ENCODE measurements at places on chromosomes 3 and 15.

DNA sequence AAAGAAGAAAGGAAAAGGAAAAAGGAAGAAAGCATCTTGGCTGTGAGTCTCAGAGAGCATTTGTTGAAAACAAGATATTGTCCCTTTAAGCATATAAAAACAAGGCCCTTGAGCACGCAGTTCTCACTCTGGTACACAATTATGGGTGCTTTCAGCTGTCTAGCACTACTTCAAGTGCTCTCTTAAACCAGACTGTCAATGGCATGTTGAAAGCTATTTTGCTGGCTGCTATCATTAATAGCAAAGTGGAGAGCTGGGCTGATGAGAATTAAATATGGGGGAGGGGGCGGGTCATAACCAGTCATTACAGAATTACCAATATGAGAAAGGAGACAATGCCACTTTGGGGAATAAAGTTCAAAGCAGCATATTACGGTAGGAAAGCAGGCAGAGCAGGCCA, 9.3 kb downstream of the TLE3 start:
- DNase-seq = no peak

GRCh38 chr3:39724233-39724846, 85.1 kb upstream of the MYRIP start:
- DNase-seq = no peak

- no peak for DNase-seq
These were observed 12.6 kb upstream of the VIPR1 start for GRCh38 chr3:42489937-42490227.

- DNase-seq = no peak
These were observed 3.6 kb upstream of the AGTR1 start for GRCh38 chr3:148694116-148694515.

DNA sequence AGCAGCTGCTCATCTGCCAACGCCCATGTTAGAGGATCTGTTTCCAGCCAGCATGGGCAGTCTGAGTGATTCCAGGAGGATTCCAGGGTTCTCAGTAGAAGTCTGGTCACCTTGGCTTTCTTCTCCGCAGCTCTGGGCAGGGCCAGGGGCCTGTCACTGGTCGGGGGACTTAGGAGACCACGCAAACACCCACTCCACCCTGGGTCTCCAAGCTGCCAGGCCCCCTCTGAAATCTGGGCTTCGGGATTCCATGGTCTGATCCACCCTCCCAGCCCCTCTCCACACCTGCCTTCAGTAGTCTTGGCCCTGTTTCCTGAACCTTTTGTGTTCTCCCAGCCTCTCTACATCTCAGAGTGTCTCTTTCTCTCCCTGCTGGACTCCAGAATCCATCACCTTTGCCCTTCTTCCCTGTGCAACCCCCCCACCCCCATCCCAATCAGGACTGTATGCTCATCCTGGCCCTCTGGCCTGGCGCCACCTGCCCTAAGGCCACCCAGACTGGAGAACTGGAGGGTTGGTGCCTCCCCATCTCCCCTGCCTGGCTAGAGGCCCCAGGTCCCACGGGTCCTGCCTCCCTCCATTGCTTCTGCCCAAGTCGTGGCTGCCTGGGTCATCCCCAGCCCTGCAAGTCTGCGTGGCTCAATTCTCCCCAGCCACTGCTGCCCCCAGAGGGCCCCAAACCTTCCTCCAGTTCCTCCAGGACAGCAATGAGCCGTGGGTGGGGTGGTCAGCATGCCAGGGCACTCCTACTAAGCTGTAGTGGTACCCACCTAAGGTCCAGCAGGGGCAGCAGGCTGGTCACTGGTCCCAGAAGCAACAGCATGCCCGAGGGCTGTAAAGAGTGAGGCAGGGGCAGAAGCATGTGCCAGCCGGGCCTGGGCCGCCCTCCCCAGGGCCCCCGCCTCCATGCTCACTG, 102.8 kb downstream of the TBC1D2B start:
- no peak for DNase-seq

DNA sequence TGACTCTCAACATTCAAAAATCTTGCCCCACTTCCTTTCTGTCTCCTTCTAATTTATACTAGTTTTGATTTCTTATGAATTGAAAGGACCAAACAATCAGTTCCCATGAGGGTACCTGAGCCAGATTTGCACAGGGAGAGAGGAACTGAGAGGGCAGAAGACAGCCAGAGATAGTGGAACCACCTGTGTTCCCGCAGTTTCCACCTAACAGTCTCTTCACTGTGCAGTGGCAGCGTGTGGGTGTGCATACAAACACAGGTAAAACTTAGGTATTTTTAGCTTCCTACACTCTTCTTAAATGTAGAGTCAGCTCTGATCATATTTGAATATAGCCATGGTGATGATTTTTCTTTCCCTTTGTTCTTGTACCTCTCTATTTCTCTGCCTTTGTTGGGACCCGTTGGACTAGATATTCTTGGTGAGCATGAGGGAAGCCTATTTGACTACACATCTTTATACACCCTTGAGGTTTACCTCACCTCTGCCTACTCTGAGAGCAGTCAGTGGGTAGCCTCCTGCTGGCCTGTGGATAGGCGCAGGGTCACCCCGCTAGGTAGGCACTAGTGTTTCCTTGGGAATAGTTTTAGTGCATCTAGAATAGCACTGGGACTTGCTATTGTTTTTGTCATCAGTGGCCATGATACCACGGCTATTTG, 58.8 kb downstream of the MAP3K13 start:
- DNase-seq = peak; percentile 30

GRCh38 chr3:112779558-112780480, 66.8 kb downstream of the CD200R1L start:
- DNase-seq = no peak

DNA sequence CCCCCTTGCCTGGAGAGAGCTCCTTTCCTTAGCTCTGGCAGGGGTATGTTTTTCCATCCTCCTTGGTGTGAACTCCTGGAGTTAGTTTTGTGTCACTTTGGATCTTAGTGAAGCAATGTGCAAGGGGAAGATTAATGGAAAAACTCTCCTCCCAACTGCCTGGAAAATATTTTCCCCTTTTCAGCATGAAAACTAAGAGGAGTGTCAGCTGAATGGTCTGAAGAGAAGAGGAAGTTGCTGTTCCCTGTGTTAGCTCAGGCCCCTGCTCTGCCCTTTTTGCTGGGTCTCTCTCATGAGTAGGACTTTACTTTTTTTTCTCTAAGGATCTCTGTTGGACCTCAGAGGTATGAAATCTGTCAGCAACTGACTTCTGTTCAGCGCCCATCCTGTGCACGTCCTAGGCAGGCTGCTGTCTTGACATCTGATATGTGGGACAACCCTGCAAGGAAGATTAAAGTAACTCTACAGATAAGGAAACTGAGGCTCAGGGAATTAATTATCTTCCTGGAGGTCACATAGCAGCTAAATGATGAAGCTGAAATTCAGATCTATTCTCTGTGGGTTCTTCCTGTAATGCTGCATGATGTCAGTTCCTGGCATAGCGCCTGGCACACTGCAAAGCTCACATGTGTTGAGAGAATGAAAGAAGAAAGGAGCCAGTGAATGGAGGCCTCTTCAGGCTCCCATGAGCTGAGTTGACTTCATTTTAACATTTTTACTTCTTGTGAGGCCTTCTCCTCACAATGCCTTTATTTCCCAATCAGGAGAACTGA, 109.7 kb upstream of the GALNT15 start:
- DNase-seq = no peak

GRCh38 chr3:144039661-144040060, 68.0 kb downstream of the DIPK2A start:
- DNase-seq = no peak

GRCh38 chr3:96813820-96814650, at the start of gene EPHA6:
Gene EPHA6 (plus strand): TSS chr3:96814594.
- DNase-seq = peak; percentile 35

DNA sequence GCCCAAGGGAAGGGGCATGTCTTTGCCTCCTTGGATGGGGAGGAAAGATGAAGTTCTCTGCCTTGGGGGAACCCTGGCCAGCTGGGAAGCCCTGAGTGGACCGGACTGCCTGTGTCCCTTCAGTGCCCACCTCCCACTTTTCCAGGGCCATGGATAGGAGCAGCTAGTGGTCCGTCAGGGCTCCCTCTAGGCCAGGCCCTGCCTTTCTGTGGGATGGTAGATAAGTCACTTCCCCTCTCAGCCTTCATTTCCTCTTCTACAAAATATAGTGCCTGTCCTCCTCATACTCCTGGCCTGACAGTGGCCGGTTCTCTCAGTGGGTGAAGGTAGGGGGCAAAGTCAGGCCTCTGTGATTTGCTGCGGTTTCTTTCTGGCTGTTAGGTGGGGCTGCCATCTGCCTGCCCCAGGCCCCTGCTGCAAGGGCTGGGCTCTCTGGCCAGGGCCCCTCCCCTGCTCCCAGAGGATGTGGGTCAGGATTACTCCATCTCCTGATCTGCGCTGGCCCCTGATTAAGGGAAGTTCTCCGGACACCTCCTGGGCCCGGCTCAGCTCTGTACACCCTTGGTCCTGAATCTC, 1.4 kb downstream of the PLEKHO2 start:
- DNase-seq = no peak

- DNase-seq = no peak
These were observed 8.9 kb downstream of the OR5AC2 start for GRCh38 chr3:98095882-98096281.

DNA sequence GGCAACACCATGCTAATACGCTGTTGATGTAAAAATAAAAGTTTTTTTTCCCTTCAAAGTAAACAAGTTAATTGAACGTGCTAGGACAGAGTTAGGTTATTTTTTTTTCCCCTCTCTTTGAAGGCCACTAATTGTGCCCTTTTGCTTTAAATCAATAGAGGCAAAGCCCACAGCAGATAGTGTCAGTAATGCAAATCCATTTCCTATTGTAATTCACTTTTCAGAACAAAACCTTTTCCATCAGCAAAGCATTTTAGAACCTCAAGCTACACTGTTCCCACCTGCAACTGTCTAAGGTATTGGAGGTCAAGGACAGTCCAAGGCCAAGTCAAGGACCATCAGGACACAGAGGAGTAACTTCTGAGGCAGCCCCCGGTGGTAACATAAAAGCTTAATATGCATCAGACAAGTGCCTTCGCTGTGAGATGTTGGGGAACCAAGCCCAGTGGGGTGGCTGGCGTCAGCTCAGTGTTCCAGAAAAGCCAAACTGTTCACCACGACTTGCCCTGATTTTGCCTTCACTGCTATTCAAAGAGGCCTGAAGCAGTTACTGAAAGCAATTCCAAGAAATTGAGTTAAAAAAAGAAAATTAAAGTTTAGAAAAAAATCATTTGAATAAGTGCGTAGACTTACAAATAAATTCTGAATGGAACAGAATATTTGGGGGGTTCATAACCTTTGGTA, 65.8 kb upstream of the ICE2 start:
- no peak for DNase-seq

DNA sequence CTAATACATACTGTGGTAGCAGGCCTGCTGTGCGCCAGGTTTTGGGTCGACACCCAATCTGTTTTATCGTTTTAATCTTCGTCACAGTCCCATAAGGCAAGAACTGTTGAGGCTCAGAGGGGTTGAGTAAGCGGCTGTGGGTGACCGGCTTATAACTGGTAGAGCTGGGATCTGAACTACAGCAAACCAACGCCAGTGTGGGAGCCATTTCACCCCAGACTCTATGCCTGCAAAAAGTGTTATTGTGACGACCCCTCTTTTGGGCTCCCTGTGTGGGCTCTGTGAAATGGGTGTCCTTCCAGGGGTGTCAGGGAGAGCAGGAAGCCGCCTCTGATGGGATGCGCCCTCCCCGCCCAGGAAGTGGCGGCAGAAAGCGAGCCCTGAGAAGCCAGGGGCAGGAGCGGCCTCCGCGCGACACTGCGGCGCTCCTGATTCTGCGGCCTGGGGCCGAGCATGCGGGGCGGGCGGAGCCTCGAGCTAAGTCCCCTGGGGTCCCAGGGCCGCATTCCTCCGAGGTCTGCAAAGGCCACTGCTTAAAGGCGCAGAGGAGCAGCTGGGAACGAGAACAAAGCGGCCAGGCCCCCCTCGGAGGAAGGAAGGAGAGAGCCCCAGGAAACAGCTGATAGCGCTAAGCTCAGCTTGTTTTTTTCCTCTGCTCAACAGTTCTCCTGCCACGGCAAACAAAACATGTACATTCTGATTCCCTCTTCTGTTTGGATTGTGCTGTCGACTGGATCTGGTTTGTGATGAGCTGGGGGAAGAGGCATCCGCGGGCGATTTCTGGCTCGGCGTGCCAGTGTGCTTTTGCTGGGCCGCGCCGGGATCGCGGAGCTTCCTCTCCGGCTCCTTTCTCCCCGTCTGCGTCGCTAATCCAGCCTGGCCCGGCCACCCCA, 33.9 kb downstream of the GRK7 start:
- DNase-seq = peak; percentile 60

DNA sequence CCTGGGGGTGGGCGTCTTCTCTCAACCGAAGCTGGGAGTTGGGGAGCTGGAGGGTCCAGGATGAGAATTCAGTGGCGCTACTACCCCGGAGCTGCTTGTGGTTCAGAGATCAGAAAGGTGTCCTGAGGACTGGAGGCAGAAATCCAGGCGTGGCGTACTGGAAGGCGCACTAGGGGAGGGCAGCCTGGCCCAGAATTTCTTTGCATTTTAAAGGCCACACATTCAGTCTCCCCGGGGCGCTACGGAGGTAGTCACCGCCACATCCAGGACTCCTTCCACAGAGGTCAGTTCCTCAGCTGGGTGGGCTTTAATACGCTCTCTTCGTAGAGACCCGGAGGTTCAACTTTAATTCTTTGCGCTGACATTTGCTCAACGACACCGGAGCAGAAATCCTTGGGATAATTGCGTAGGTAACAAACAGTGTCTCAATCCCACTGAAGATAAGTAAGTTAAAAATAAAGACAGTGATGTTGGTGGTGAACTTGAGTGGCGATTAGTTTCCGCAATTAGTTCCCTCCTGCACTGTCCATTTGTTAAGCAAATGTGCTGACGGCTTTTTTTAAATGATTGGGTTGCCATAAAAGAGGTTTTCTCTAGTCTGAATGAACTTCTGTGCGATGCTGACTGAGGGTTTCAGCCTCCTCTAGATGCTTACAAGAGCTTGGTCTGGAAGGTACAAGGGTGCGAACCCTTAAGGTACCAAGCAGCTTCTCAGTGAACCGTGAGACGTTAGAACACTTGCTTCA, 535 bp downstream of the MCTP2 start:
- DNase-seq = peak; percentile 24

- DNase-seq = no peak
These were observed 169.5 kb upstream of the C2CD4B start for GRCh38 chr15:62334536-62334935.

GRCh38 chr3:108415661-108416060, 94.7 kb downstream of the MYH15 start:
- no peak for DNase-seq

DNA sequence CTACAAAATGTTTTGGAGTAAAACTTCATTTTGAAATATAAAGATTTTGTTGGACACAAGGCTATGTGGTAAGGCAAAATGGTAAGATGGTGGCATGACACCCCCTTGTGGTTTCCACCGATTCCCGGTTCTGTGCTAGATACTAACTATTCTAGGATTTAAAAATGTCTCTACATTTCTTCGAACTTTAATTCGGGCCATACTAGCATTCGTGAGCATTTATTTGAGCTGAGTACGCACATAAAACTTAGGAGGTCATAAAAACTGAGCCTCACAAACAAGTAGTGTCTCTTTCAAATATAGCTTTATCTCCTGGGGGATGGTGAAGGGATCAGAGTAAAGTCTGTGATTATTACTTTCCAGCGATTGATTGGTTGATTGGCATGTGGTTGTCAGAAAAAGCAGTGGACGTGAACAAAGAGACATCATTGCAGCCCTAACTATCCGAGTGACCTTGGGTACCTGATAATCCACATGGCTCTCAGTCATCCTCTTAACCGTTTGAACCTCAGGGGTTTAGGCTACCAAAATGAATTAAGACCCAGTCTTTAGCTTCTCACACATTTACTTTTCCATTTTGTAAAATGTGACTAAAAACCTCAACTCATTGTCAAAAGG, 1.1 kb upstream of the ZNF639 start:
- no peak for DNase-seq

- DNase-seq = no peak
These were observed 26.0 kb downstream of the RPN1 start for GRCh38 chr3:128624526-128625138.

- DNase-seq = peak; percentile 10
These were observed 2.3 kb downstream of the SUCNR1 start for GRCh38 chr3:151875759-151876158.

All from GM10248 (cell line).